ENCODE measurements at places on chromosomes 5 and 9.
A peak's percentile ranks its signal among the peaks of the same experiment; 100 is the strongest.

DNA sequence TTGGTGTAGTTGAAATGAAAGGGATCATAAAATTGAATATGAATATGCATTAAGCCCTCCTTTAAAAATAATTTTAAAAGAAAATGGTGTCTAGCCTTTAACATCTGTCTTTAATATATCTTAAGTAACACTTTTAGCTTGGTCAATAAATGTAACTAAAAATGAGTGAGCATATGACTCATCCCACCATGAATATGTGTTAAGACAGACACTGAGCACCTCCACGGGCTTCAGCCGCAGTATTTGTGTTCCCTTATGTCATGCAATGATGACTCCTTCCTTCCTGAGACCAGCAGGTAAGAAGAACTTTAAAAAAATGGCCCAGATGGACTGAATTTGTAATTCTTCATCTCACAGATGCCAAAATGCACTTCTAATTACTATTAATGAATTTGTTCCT is 563.2 kb downstream of the NR2F1-AS1 start:
- peak; percentile 64 for DNase-seq

GRCh38 chr5:132134384-132134783 is 60.8 kb downstream of the CSF2 start:
- DNase-seq: peak; percentile 47

GRCh38 chr5:137155261-137156000 is 343.7 kb downstream of the SPOCK1 start:
- no peak for DNase-seq

- no peak for DNase-seq
Observed at GRCh38 chr5:81513473-81513872, 119.5 kb upstream of the ACOT12 start.

DNA sequence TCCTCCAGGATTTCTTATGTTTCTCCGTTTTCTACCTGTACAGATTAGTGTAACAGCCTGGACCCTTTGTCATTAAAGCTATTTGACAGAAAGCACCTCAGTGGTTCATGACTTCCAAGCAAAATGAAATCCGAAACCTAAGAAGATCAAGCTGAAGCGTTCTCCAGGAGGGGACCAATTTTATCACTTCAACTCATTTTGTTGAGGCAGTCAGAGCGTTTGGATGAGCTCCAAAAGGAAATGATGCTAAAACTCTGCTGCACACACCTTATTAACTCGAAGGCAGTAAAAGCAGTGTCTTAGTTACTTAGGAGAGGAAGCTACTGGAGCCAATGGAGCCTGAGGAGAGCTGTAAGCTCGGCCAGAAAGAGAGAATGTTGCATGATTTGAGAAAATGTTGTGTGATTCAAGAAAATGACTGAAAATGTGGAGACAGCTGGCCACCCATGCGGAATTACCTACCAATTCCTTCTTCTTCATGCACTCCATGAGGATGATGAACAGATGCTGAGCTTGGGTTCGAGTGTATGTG is 346.7 kb upstream of the KLF9 start:
- DNase-seq: no peak

GRCh38 chr5:35404701-35405100 is 174.4 kb upstream of the PRLR start:
- peak; percentile 41 for DNase-seq

- DNase-seq: no peak
Observed at GRCh38 chr9:77594963-77595362, 53.2 kb downstream of the GNA14 start.

GRCh38 chr9:99237356-99237755 is 15.3 kb downstream of the SEC61B start:
- DNase-seq: no peak

DNA sequence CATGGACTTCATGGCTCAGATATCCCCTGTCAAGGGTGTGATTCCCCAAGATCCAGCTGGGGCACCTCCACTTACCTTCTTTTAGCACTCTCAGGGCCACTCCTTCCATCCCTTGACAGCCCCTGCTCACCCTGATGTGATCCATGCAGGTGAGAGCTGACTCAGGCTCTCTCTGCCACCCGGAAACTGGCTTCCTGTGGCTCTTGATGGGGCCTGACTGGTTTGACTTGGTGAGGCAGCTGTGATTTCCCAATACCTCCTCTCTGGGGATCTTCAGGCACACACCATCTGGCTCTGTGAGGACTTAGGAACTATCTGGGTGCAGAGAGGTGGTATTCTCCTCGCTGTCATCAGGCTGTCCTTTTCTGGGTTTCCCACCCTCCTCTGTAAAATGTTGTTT is 7.9 kb upstream of the FAT2 start:
- DNase-seq: no peak

GRCh38 chr5:141963701-141964100 is 5.2 kb upstream of the RNF14 start:
- DNase-seq: no peak

DNA sequence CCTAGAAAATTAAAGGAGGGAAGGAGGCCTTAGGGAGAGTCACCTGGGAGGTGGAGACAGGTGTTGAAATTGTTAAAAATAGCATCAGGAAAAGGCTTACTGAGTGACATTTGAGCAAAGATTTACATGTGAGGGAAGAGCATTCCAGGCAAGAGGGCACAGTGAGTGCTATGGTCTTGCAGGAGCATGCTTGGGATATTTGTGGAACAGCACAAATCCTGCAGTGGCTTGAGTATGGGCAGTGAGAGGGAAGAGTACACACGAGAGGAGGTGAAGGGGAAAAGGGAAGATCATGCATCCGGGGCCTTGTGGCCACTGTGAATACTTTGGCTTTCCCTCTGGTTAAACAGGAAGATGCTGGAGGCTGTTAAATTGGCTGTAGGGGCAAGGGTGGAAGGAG is 36.6 kb downstream of the ACER2 start:
- DNase-seq: no peak

GRCh38 chr9:36152741-36153438 is 16.3 kb upstream of the CCIN start:
- DNase-seq: no peak

DNA sequence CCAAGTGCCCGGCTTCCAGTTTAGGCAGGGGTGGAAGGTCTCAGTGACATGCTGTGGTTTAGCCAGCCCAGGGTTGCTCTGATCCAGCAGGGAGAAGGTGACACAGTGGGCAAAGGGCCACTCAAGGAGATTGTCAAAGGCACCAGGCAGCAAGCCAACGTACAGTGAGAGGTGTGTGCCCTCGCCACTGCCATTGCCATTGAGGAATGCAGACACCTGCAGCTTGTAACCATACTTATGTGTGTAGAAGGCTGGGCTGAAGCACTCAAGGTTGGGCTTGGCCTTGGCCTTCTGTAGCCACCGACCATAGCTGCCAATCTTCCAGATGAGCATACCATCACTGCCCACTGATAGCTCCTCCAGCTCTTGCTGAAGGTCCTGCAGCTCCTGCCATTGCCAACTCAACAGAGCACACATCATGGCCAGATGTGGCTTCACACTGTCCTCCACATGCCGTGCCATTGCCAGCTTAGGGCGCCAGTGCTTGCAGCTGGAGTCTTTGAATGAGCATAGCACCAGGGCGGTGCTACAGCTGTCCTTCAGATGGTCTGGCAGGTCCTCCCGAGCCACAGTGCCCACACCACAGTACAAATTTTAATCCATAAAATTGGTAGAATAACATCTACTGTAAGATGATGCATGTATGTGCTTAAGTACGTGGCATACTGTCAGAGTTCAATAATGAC is 59.7 kb upstream of the HMHB1 start:
- DNase-seq: no peak

DNA sequence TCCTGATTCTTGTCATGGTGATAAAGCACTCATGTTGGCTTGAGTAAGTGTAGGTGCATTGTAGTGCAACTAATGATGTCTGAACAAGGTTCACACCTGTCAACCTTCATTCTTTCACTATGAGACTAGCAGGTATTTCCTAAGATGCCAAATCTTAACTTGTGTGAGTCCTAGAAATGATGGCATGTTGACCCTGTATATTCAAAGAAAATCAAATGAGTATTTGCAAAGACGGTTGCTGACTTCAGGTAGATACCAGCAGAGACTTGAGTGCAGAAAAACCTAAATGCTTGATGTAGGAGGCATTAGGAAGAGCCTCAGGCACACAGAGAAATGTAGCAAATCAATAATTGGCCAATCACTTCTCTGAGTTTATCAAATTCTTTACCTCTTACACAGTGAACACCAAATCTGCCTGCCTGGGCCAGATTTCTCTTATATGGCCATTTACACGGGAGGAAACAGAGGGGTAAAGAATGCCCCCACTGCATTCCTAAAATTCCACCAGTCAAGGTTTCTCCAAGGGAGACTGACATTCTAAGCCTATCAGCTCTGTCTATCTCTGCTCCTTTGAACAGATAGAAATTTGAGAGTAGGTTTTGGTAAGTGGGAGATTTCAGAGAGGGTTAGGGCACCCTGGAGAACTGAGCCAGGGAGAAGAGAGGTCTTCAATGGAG is 488.6 kb upstream of the WWC1 start:
- DNase-seq: peak; percentile 44

- DNase-seq: no peak
Observed at GRCh38 chr9:126431077-126431742, 104.6 kb downstream of the MVB12B start.
